ENCODE measurements at places on chromosomes 16 and 17. TPM values are rescaled to one million over a fixed set of nuclear protein-coding genes. Genes with fewer than 3 reads are reported as not detected.

Gene CHD9NB
- 0.86 TPM for total RNA-seq

Gene CCL8
- total RNA-seq: not detected

Gene KCNJ16
- not detected for total RNA-seq

Gene CACNG4
- not detected for total RNA-seq

Gene HNF1B
- not detected for total RNA-seq

Gene KRT24
- total RNA-seq: not detected
